ENCODE measurements at places on chromosomes 16 and 17.

DNA sequence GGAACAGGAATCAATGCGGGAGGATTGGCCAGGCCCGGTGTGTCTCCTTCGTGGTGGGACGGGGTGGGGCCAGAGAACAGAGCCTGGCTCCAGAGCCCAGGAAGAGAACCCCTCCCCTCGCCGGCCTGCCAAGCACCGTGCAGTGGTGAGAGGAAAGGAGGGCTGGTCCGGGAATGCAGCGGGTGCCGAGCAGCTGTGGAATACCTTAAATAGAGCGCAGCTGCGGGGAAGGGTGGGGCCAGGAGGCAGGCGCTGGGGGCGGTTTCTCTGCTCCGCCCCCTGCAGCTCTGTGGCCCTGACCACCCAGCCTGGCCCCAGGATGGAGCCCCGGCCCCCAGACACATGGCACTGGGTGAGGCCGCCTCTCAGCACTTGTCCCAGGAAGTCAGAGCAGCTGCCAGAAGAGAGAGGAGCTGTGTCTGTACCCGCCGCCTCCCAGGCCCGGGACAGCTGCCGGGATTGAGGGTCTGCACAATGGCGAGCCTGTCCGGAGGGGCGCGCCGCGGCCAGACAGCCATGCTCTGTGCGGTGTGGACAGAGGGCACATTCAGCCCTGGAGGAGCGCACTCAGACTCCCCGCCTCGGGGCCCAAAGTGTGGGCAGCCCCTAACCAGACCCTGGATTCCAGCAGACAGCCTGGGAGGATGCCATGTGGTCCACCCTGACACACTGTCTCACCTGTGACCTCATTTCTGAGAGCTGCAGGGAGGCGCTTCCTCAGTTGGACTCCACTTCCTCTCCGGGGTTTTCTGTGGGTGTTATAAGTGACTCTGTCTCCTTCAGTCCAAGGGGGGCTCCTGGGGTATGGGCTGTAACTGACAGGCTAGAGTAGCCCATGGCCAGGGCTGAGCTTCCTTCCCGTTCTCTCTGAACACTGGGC is 268.8 kb downstream of the SEC14L1 start:
- DNase-seq = no peak

DNA sequence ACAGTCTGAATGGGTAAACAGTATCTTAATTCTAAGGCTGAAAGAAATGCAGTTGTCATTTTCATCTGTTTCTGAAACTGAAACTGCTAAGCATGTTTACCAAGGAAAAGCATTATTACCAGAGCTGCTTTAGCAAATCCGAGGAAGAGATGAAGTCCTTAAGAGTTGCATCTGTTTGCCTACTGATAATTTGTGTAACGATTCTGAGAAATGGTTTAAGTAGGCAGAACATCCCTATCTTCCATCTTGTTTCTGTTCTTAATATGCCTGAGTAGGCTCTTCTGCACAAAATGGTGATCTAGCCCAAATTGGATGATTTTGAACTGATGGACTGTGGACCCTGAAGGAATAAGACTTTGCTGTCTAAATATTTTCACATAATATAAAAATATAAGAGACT is 34.9 kb downstream of the NUP93 start:
- no peak for DNase-seq

GRCh38 chr17:63531022-63531965 is 8.1 kb downstream of the KCNH6 start:
- no peak for DNase-seq

GRCh38 chr16:50269061-50269705 is 2.8 kb downstream of the ADCY7 start:
- DNase-seq = no peak

GRCh38 chr17:83056583-83057396 is 22.6 kb upstream of the METRNL start:
- DNase-seq = no peak

DNA sequence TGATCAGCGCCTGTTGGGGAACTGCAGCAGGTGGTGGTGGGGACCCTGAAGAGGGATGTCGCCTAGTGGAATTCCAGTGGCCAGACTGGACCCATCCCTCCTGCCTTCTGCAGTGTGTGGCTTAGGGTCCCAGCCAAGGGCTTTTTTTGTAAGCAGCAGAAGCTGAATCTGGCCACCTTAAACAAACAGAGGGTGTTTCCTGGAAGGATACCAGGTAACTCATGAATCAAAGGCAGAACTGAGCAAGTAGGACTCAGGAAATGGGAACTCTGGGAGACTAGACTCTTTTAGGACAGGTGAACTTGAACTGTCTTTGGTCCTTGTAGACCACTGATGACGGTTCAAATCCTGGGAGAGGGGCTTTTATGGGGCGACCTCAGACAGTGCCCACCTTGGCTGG is 124.0 kb downstream of the ABCC6 start:
- no peak for DNase-seq

DNA sequence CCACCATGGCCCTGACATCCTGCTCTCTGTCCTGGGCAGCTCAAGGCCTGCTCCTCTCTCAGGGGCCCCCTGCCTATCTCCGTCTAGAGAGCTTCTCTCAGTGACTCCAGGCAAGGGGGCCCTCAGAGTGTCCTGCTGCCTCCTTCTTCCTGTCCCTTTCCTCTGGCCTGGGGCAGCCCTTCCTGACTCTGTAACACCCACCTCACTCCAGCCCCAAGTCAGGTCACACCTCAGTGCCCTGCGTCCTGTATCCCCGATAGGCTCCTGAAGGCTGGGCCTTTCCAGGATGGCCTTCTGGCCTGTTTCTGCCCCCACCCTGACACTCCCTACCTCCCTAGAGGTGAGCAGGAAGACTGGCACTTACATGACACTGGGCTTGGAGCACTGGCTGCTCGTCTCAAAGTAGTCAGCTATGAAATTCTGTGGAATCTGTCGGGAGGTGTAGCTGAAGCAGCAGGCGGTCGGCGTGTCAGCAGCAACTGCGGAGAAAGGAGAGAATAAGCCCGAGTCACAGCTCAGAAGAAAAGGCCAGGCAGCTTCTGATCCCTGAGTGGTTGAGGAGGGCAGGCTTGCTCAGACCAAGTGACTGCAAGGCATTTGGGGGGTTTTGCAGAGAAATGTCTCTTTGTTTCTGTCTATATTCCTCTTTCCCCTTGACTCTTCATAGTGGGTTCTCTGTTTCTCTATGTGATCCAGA is 976 bp downstream of the CCL3L1 start:
- no peak for DNase-seq

DNA sequence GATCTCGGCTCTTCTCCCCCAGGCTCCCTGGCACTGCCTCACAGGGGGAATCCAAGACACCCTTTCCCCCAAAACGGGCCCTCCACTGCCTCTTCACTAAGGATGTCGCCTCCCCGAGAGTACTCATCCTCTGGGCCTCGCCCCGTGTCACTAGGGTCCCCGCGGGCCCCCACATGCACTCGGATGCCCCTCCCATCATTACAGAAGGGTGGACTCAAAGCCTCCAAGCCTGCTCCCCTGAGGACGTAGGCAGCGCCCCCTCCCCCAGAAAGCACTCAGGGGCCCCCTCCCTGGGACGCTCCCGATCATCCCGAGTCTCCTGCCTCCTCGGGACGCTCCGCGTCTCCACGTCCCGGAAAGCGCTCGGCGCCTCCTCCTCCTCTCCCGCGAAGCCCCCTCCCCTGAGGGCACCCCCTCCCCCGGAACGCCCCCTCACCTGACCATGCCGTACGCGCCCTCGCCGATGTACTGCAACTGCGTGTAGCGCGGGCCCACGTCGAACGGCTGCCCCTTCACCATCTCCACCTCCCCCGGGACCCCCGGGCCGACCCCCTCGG is 338 bp downstream of the MAPK3 start:
- DNase-seq = no peak

GRCh38 chr17:32933881-32934280 is 5.9 kb downstream of the TMEM98 start:
- no peak for DNase-seq

Data from stimulated activated CD8-positive, alpha-beta memory T cell treated with anti-CD3 and anti-CD28 coated beads, Interleukin-7, amount 100 ng/mL, for 24 hours (primary cell).